Stomach (tissue), 19 donors: ENCODE measurements at places on chromosomes 5 and 9. TPM values are rescaled to one million over a fixed set of nuclear protein-coding genes. Genes with fewer than 3 reads are reported as not detected.

The IL17B gene
- not detected for total RNA-seq

GRCh38 chr9:37551888-37552287, 24.3 kb downstream of the FBXO10 start:
- DNase-seq = no peak

- no peak for DNase-seq
These were observed 152.0 kb downstream of the GAPVD1 start for GRCh38 chr9:125413579-125413978.

DNA sequence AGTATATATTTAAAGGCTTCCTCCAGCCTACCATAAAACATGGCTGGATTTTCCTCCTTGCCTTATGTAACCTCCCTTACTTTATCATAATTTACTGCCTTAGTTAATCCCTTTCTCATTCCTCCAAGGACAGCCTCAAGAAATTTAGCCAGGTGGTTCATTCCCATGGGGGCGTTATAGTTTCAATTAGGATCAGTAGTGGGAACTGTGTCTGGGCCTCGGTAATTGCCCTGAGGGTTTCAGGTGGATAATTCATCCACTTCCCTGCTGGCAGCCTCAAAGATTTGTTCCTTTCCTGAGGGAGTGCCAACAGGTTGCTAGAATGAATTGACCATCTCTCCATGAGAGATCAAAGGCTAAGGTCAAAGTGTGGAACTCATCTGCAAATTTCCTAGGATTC, 4.3 kb upstream of the GM2A start:
- DNase-seq = no peak

DNA sequence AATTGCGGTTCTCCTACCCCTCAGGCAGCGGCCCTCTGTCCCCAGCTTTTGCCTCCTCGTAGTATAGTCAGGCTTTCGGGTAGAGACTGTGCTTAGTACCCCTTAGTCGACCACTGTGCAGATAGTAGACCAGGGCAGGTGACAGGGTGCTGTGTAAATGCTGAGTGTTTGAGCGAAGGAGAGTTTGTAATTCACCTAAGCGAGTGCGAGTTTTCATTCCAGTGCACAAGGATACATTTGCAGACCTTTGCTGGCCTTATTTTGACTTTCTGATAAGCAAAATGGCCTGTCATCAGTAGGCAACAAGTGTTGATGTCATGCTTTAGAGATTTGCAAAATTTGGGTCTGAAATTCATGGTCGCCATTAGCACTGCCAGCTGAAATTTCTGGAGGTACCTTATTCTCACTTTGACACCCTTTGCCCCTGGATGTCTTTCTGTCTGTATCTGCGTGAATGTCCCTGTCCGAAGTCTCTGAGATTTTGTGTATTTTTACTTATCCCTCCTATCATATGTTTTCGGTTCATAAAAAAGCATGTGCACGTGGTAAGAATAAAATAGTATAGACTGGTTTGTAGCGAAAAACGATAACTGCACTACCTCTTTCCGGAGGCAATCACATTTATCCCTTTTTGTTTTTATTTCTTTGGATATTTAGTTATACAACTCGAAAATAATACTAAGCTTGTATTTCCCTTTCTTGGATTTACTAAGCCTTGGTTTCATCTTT, 1.9 kb downstream of the LMNB1 start:
- DNase-seq = no peak

GRCh38 chr9:71710201-71710600, 58.1 kb downstream of the CEMIP2 start:
- no peak for DNase-seq

GRCh38 chr9:72826996-72827949, 125.6 kb downstream of the ALDH1A1 start:
- DNase-seq = no peak
